ENCODE measurements at places on chromosomes 5 and 9. TPM values are rescaled to one million over a fixed set of nuclear protein-coding genes. Genes with fewer than 3 reads are reported as not detected.

DNA sequence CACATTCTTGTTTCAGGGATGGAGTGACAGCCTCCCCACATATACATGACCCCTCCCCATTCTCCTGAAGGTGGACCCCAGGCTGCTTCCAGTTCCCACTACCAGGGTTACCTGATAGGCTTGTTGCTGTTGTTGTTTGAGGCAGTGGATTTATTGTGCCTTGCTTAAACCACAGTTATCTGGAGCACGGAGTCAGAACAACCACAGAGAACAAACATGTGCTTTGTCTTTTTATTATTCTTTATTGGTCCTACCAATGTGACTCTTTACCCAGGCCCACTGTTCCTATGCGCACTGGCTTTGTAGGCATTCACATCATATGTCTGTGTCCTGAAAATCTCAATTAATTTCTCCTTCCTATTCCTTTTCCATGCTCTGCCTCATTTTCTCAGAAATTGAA is 41.2 kb upstream of the IPPK start:
- DNase-seq = no peak

- DNase-seq = peak; percentile 100
Measured at GRCh38 chr9:72524820-72525540, 3.6 kb downstream of the TMC1 start.

ARHGEF28 gene
- total RNA-seq = 58.2 TPM

TTC23L gene
- total RNA-seq = not detected

KIAA0825 gene
- 0.87 TPM for total RNA-seq
